ENCODE measurements at places on chromosomes 13 and 19. TPM values are rescaled to one million over a fixed set of nuclear protein-coding genes. Genes with fewer than 3 reads are reported as not detected.

The ZNF610 gene
- total RNA-seq: 1.4 TPM

The KLK4 gene
- not detected for total RNA-seq

The CEACAM1 gene
- total RNA-seq: 37.0 TPM

DNA sequence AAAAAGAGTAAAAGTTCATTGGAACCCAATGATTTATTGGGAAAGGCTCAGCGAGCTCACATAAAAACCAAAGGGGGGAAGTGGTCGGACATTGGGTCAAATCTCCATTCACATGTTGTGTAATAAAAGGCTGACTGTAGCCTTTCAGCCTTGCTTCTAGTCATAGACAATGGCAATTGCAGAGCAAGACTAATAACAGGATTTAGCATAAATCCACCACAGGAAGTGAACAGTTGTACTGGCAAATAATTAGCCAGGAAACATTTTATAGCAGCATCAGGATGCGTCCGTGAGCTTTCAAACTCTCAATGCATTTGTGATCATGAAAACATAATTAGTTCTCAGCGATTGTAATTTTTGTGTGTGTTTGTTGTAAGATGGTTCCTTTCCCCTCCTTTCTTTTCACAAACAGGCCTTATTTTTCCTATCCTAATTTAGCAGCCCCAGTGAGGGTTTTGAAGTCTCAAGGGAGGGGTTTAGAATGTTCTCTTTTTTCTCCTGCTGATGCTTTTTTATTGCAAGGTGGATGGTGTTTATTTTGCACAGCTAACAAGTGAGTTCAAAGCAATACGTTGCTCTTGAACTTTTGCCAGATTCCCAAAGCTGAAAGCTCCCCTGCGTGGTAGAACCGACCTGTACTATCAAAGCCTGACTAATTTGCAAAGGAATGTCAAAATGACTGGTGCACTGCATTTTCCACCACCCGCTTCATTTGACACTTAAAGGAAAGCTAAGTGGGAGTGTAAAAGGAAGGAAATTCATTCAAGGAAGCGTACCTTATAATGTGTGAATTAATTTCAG lies 105.6 kb downstream of the SPRY2 start:
- no peaks in the 10 kb centered on the region for H3K27me3 ChIP-seq
- no peaks in the 10 kb centered on the region for H3K4me1 ChIP-seq
- H3K36me3 ChIP-seq: no peaks in the 10 kb centered on the region
- DNase-seq: no peak
- no peak overlapping the region for H3K4me3 ChIP-seq

- H3K27ac ChIP-seq: no peak overlapping the region
- H3K36me3 ChIP-seq: peaks cover 55% of the 10 kb centered on the region
- no peak overlapping the region for H3K4me3 ChIP-seq
- DNase-seq: no peak
- peaks cover 12% of the 10 kb centered on the region for H3K4me1 ChIP-seq
- H3K27me3 ChIP-seq: no peaks in the 10 kb centered on the region
Observed at GRCh38 chr19:16232568-16232967, 34.9 kb downstream of the AP1M1 start.

DNA sequence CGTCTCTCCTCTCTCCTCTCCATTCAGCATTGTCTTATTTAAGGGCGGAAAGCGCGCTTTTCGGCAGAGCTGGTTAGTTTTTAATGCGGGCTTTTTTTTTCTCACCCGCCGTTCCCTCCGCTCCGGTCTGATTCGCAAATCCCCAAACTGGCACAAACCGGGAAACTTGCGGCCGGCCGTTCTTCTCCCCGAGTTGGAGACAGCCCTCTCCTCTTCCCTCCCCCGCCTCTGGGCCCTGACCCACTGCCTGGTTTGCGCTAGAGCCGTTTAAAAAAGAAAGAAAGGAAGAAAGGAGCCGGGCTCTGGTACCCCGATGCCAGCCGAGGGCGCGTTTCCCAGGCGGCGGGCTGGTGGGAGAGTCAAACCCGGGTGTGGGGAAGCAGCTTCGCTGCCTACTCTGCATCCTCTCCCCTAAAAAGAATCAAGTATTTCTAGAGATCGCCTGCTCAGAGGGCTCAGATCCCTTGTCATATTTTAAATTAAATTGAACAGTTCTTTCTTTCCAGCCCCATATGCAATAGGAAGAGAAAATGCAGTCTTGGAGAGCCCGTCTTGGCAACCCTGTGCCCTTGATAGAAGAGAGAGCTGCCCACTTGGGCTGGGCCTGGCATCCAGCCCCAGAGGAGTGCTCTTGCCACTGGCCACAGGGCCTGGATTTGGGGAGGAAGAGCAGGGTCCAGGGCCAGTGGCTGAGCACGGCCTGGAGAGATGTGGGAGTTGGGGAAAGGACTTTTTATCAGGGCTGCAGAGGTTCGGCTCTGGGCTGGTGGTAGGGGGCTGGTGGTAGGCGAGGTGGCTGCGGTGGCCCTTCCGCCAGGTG lies 19.0 kb downstream of the NFIX start:
- peaks cover 89% of the 10 kb centered on the region for H3K27me3 ChIP-seq
- H3K4me3 ChIP-seq: no peak overlapping the region
- peaks cover 11% of the 10 kb centered on the region for H3K4me1 ChIP-seq
- H3K27ac ChIP-seq: peak overlapping the region; percentile 32
- peaks cover 2% of the 10 kb centered on the region for H3K36me3 ChIP-seq

- H3K4me3 ChIP-seq: no peak overlapping the region
- DNase-seq: no peak
- peaks cover 4% of the 10 kb centered on the region for H3K36me3 ChIP-seq
- H3K4me1 ChIP-seq: peaks cover 24% of the 10 kb centered on the region
Observed at GRCh38 chr19:7924651-7925170, 1.2 kb downstream of the CTXN1 start.

DNA sequence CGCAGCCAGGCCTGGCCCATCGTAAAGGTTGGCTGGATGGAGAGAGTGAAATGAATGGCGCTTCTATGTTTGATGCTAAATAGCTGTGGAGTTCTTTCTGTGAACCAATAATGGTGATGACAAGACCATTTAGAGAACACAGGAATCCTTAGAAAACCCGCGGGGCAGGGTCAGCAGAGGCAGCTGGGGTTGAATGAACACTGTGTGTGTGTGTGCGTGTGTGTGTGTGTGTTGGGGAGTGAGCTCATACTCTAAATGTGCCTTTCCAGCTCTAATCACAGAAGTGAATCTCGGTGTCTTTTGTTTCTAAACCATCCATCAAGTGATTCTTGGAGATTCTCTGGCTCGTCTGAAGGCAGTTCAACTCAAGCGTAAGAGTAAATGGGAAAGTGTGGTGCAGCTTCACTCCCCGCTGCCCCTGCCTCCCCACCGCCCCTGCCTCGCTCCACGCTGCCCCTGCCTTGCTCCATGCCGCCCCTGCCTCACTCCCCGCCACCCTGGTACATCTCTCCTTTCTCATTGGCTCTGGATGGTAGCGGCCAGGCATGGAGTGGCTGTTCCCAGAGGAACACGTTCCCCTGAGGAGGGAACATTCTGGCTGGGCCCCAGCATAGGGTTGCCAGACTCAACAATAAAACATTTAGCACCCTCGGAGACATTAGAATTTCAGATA lies 21.2 kb downstream of the TMPRSS9 start:
- H3K36me3 ChIP-seq: peaks cover 10% of the 10 kb centered on the region
- H3K27me3 ChIP-seq: no peaks in the 10 kb centered on the region
- no peak overlapping the region for H3K27ac ChIP-seq
- no peak overlapping the region for H3K4me3 ChIP-seq
- no peaks in the 10 kb centered on the region for H3K4me1 ChIP-seq

DNA sequence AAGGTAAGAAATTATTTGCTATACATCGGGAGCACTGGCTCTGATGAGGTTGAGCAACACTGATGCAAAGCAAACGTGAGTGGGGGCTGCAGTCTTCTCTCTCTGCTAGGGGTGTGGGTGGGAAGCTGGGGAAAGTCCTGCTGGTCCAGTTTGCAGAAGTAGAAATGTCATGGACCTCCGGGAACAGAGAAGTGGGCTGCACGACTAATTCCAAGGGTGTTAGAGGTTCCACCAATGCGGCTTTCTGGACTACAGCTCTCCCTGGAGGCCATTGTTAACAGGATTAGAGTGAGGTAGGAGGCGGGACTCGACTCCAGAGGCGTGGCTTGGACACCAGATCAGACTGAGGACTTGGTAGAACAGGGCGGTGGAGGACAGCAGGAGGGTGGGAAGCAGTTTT lies 5.7 kb upstream of the FBXO27 start:
- no peak for DNase-seq
- H3K36me3 ChIP-seq: peaks cover 1% of the 10 kb centered on the region
- no peaks in the 10 kb centered on the region for H3K4me1 ChIP-seq

GRCh38 chr13:31431722-31432137 lies 232.0 kb downstream of the B3GLCT start:
- peaks cover 23% of the 10 kb centered on the region for H3K27me3 ChIP-seq
- no peak overlapping the region for H3K4me3 ChIP-seq
- peak; percentile 62 for DNase-seq
- no peaks in the 10 kb centered on the region for H3K36me3 ChIP-seq
- H3K27ac ChIP-seq: no peak overlapping the region

DNA sequence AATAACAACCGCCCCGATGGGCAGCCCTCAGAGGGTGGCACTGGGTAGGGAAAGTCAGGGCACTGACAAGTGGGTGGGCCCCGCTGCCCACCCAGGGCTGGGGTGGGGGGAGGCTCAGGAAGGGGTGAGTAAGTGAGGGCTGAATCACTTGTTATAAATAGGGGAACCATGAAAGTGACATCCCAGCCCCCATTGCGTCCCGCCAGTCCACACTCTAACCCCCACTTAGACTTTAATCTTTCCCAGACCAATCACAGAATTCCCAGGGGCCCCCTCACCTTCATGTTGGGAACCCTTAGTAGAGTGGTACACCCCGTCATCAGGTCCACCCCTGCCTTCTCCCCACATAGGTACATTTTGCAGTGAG lies 37.0 kb upstream of the NANOS3 start:
- peaks cover 47% of the 10 kb centered on the region for H3K4me1 ChIP-seq
- H3K27me3 ChIP-seq: no peaks in the 10 kb centered on the region
- peaks cover 42% of the 10 kb centered on the region for H3K36me3 ChIP-seq
- H3K4me3 ChIP-seq: peak overlapping the region; percentile 90
- H3K27ac ChIP-seq: peak overlapping the region; percentile 95
- DNase-seq: no peak

- H3K27ac ChIP-seq: no peak overlapping the region
- H3K4me1 ChIP-seq: no peaks in the 10 kb centered on the region
- DNase-seq: no peak
- no peak overlapping the region for H3K4me3 ChIP-seq
- no peaks in the 10 kb centered on the region for H3K36me3 ChIP-seq
Observed at GRCh38 chr13:79837741-79838450, 356.9 kb downstream of the NDFIP2 start.

Measured in activated CD8-positive, alpha-beta memory T cell treated with anti-CD3 and anti-CD28 coated beads, Interleukin-2, amount 10 ng/mL, durations not matched to agents 7 days and 5 days (primary cell).